ENCODE measurements at places on chromosomes 4 and X. TPM values are rescaled to one million over a fixed set of nuclear protein-coding genes. Genes with fewer than 3 reads are reported as not detected.

DNA sequence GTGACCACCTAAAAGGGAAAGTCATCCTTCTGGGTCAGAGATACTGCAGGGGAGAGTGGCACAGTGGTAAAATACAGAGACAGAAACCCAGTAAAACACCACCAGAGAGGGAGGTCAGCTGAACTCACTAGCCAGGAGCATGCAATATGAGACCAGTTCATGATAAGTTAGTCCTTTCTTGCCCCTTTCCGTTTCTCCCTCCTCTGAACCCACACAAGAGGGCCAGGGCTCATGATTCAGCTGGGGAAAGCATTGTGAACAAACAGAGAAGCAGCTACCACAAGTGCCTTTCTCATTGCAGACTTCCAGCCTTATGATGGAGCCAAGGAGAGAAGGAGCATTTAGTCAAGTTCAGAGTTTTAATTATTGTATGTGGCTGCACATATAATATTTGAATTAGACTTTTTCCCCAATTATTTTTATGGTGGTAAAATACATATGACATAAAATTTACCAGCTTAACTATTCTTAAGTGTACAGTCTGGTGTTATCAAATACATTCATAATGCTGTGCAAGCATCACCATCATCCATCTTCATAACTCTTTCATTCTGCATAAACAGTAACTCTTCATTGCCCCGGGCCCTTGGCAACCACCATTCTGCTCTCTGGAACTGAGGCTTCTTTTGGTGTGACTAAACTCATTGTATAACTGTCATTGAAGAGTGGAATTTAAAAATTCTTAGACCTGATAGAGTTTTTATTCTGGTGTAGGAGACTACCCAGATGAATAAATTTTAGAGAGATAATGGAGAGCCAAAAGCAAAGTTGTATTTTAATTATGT, 114.6 kb downstream of the DDIT4L start:
- no peak for DNase-seq

The OPHN1 gene
- polyA plus RNA-seq: 8.3 TPM

The LDB2 gene
- polyA plus RNA-seq: 111 TPM

- no peak for DNase-seq
Observed at GRCh38 chr4:6282314-6282771, 12.7 kb downstream of the WFS1 start.

The SERPINA7 gene
- polyA plus RNA-seq: 0.40 TPM

GRCh38 chr4:166538491-166539005, 665.5 kb downstream of the TLL1 start:
- no peak for DNase-seq

The GPR34 gene
- 5.4 TPM for polyA plus RNA-seq

DNA sequence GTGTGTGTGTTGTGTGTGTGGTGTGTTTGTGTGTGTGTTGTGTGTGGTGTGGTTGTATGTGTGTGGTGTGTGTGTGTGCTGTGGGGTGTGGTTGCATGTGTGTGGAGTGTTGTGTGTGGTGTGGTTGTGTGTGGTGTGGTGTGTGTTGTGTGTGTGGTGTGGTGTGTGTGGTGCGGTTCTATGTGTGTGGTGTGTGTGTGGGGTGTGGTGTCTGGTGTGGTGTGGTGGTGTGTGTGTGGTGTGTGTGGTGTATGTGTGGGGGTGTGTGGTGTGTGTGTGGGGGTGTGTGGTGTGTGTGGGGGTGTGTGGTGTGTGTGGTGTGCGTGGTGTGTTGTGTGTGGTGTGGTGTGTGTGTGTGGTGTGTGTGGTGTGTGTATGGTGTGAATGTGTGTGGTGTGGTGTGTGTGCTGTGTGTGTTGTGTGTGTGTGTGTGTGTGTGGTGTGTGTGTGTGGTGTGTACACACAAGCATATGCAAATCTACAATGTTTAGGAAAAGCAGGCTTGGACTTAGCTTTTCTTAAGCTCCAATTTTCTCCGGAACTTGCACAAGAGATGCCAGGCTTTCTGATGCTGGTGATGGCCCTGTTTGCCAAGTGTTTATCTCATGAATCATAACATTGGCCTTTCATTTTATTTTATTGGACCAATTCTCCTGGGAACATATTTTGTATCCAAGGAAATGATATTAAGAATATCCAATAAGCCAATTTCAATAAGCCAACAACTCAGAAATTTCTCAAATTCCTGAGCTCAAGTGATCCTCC, 148.7 kb downstream of the SPATA18 start:
- DNase-seq: no peak

DNA sequence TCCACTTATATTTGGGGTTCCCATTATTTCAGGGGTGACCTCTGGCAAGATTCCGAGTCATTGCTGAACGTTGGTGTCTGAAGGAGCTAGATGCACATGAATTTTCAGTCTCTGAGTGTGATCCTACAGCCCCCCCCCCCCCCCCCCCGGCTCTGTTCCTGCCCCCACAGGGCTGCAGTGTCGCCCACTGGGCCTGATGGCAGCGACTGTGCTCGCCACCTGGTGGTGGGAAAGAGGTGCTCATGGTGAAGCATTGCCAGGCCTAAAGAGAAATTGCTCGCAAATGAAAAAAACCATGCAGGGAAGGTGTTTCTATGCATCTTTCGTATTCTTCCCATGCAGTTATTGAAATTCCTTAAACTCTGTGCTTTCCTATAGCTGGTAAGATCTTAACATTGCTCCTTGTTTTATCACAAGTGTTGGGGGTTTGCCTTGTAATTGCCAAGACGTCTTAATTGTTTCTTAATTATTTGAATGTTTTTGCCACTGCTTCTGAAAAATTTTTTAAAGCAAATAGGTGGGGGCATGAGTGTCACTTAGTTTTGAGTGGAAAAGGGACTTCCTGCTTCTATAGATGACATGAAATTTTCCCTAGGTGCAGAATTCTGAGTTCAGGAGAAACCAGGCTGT, 63.2 kb downstream of the CLDN22 start:
- no peak for DNase-seq

The FDCSP gene
- polyA plus RNA-seq: 1.3 TPM

DNA sequence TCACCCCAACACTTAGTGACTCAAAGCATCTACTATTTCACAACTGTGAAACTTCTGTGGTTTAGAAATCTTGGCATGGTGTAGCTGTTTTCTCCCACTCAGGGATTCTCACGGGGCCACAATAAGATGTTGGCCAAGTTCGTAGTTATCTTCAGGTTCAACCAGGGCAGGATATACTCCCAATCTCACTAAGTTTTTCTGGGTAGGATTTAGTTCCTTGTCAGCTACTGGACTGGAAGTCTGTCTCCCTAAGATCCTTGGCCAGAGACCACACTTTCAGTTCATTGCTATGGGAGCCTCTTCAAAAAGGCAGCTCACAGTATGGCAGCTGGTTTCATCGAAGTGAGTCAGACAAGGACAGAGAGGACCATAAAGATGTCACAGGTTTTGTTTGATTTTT, 111.7 kb upstream of the PDHA2 start:
- no peak for DNase-seq

The COL25A1 gene
- polyA plus RNA-seq: 16.8 TPM

GRCh38 chrX:35726176-35726575, 72.0 kb upstream of the MAGEB16 start:
- no peak for DNase-seq

GRCh38 chr4:113811359-113811758, 49.8 kb upstream of the CAMK2D start:
- no peak for DNase-seq

GRCh38 chr4:69689599-69689998, 36.6 kb upstream of the UGT2A1 start:
- DNase-seq: peak; percentile 10

DNA sequence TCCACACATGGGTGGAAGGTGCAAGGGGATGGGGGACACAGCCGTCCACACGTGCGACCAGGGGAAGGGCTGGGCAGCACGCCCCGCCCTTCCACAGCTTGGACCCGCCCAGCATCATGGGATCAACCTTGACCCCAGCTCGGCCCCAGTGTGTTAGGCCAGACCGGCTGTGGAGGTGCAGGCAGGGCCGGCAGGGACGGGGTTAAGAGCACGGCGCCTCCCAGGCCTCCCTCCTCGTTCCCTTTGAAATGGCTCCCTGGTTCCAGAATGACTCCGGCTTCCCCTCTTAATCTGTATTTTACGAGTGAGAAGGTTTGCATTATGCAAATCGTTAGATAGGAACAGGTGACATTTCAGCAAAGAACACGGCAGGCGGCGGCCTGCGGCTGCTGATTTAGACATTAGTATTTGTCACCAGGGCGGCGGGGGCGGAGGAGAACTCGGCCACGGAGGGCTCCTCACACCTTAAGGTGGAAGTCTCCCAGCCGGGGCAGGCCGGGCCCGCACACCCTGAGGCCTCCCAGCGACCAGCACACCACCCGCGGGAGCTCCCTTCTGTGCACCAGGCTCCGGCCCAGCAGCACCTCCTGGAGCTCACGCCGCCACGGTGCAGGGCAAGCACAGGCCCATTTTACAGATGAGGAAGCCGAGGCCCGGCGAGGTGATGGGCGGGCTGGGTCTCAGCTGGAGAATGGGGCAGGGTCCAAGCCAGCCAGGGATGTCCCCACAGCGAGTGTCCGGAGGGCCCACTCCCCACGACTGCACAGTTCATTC, 116.1 kb downstream of the FAM53A start:
- no peak for DNase-seq

The P2RY8 gene
- polyA plus RNA-seq: 1.5 TPM

The RTL3 gene
- not detected for polyA plus RNA-seq

The CLTRN gene
- 26.1 TPM for polyA plus RNA-seq

DNA sequence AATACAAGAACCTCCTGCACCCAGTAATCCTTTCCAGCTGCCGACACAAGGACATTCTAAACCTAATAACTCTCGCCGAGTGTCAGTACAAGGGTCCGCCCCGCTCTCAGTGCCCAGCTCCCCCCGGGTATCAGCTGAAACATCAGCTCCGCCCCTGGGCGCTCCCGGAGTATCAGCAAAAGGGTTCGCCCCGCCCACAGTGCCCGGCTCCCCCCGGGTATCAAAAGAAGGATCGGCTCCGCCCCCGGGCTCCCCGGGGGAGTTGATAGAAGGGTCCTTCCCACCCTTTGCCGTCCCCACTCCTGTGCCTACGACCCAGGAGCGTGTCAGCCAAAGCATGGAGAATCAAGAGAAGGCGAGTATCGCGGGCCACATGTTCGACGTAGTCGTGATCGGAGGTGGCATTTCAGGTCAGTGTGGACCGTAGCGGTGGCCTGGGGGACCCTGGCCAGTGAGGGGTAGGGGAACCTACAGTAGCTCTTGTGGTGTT, at the start of gene MAOA:
MAOA (plus strand) TSS at position 295 of the 490 bp plus-strand sequence; CDS start at position 338, 43 bp downstream.
- DNase-seq: no peak

The ADH1C gene
- 88.0 TPM for polyA plus RNA-seq

The DACH2 gene
- polyA plus RNA-seq: 23.8 TPM

- DNase-seq: no peak
Observed at GRCh38 chr4:187301923-187302322, 578.3 kb upstream of the FAT1 start.

The NAP1L2 gene
- polyA plus RNA-seq: 4.7 TPM

Data from right renal cortex interstitium (tissue), 3 donors.